CD4-positive, alpha-beta T cell treated with Interleukin-4 for 1 hour (primary cell): ENCODE measurements at places on chromosomes 11 and 22.

DNA sequence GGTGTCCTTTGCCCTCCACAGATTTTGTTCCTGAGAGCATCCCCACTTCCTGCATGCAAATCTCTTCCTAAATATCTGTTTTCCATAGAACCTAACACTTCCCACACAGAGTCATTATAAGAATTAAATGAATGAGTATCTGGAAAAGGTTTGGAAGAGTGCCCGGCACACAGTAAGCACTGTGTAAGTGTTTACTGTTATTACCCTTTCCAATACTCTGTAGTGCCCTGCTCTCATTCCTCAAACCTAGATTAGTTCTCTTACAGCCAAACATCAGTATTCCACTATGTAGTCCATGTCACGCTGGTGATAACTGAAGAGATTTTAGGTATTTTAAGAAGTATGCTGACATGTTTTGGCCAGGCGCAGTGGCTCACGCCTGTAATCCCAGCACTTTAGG is 57.3 kb upstream of the PHF21A start:
- no peak for DNase-seq

DNA sequence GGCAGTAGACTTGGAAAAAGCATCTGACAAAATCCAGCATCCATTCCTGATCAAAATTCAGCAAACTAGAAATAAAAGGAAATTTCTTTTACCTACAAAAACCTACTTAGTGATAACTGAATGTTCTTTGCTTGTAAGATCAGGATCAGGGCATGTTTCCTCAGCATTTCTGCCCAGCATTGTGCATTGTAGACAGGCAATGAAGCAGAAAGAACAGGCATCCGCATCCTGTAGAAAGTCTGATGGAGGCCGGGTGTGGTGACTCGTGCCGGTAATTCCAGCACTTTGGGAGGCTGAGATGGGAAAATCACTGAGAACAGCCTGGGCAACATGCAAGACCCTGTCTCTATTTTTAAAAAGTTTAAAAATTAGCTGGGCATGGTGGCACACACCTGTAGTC is 32.5 kb upstream of the PANX2 start:
- no peak for DNase-seq

DNA sequence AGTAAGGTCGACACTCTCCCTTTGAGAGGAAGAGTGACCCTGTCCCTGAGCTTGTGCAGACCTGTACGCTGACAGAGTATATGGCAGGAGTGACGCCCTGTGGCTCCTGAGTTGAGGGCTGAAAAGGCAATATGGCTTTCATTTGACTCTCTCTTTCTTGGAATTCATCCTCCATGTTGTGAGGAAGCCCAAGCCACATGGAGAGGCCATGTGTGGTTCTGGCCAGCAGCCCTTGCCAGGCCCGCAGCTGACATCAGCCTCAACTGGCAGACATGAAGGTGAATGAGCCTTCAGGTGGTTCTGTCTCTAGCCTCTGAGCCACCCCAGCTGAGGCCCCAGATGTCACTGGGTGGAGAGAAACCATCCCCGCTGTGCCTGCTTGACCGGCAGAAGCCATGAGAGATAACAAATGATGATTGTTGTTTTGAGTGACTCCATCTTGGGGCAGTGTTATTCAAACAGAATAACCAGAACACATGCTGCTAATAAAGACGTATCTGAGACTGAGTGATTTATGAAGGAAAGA is 31.9 kb downstream of the SMIM38 start:
- no peak for DNase-seq

GRCh38 chr22:46430961-46431838 is 95.7 kb downstream of the TRMU start:
- no peak for DNase-seq

- DNase-seq = peak; percentile 60
Observed at GRCh38 chr11:65500387-65501185, 1.7 kb downstream of the MALAT1 start.

DNA sequence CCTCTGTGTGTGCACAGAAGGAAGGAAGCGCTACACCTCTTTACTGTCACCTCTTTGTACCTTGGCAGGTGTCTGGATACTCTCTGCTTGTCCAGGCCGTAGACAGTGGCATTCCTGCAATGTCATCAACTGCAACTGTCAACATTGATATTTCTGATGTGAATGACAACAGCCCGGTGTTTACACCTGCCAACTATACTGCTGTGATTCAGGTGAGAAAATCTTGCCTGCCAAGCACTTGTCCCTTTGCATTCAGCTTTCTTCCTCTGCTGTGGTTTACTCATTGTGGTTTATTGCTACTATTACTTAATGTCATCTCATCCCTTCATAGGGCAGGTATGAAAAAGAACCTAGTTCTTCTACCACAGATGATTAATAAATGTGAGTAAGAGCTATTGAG is 131.9 kb upstream of the MTNR1B start:
- DNase-seq = no peak

GRCh38 chr11:35496416-35496815 is 29.0 kb downstream of the PAMR1 start:
- no peak for DNase-seq

- no peak for DNase-seq
Observed at GRCh38 chr11:11163669-11164333, 189.2 kb downstream of the CSNK2A3 start.

GRCh38 chr11:85965202-85965601 is 103.7 kb downstream of the PICALM start:
- DNase-seq = no peak

- no peak for DNase-seq
Observed at GRCh38 chr11:26839911-26840698, 118.2 kb upstream of the SLC5A12 start.

- DNase-seq = no peak
Observed at GRCh38 chr22:39125622-39126021, 26.9 kb downstream of the CBX7 start.

DNA sequence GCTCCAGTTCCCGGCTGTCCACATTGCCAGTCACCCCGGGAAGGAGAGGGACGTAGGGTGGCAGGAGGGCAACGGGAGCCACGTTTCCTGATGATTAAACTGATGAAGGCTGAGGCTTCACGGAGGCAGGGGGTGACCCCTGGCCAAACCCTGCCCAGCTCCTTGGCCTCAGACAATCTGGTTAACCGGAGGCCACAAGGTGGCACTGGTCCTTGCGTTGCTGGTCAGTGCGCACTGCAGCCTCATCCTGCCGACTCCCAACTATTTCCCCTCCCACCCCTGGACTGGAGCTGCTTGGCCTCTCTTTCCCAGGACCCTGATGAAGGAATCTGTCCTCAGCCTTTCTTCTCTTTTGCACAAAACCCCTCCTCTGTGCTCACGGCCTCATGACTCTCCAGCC is 75.3 kb downstream of the PDE2A start:
- DNase-seq = no peak

GRCh38 chr11:43269254-43269918 is 42.4 kb upstream of the API5 start:
- DNase-seq = no peak

DNA sequence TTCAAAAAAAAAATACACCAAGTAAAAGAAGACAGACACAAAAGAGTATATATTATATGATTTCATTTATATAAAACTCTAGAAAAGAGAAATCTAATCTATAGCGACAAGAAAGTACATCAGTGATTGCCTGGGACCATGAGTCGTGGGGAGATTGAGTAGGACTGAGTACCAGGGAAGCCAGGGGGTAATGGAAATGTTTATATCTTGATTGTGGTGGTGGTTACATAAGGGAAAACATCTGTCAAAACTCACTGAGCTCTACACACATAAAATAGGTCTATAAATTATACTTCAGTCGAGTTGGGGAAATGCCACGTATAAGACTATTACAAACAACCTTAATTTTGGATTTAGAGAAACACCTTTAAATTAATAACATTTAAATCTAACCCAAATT is 117.4 kb downstream of the TRIM29 start:
- DNase-seq = no peak

DNA sequence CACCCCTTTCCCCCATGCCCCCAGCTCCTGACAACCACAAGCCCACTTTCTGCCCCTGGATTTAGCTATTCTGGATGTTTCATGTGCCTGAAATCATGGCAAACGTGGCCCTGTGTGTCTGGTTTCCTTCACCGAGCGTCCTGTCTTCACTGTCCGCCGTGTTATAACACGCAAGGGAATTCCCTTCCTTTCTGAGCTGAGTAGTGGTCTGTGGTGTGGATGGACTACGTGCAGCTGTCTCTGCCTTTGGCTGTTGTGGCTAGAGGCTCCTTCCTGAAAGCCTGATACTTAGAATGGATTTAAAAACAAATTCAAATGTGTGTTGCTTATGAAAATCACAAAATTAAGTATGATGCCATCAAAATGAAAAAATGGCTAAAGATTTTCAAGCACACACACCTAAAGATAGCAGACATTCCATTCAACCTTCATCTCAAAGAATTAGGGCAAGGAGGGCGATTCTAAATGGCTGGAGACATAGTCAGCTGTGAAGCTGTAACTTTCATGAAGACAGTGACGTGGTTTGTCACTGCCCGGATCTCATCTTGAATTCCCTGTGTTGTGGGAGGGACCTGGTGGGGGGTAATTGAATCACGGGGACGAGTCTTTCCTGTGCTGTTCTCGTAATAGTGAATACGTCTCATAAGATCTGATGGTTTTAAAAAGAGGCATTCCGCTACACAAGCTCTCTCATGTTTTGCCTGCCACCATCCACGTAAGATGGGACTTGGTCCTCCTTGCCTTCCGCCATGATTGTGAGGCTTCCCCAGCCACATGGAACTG is 30.5 kb downstream of the KCNQ1 start:
- no peak for DNase-seq

DNA sequence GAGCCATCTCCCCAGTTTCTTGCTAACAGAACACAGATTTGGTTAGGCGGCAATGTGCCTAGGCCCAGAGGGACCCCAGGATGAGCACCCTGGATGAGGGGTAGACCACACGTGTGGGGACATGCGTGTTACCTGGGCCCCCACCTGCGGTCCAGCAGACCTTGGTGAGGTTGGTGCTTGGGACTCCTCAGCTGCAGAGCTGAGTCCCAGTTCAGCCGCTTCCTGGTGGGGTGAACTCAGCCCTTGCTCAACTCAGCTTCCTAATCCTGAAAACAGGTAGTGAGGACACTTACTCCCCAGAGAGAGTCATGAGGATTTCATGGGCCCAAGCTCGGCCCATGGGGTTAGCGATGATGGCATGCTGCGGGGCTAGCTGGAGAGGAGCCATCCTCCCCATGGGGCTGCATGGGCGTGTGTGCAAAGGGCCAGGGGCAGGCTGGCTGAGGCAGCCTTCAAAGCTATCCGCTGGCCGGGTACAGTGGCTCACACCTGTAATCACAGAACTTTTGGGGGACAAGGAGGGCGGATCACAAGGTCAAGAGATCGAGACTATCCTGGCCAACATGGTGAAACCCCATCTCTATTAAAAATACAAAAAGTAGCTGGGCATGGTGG is 46.9 kb upstream of the SHISAL1 start:
- DNase-seq = no peak

- no peak for DNase-seq
Observed at GRCh38 chr11:73940801-73941570, 9.8 kb upstream of the DNAJB13 start.

DNA sequence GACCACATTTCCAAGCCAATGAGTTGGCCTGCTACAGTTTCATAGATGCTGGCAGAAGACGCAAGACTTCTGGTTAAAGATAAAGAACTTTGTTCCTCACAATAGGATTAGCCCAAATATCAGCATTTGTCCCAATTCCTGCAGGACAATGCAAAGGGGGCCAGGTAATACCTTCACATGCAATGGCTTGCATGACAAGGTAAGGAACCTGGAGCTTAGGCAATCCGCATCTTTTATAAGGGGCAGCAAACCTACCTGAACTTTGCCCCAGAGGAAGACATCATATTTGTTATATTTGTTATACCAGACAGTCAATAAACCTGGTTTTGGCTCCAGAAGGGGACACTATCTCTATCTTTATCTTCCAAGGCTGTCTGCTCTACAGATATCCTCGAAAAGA is 5.3 kb downstream of the P2RY6 start:
- DNase-seq = no peak

DNA sequence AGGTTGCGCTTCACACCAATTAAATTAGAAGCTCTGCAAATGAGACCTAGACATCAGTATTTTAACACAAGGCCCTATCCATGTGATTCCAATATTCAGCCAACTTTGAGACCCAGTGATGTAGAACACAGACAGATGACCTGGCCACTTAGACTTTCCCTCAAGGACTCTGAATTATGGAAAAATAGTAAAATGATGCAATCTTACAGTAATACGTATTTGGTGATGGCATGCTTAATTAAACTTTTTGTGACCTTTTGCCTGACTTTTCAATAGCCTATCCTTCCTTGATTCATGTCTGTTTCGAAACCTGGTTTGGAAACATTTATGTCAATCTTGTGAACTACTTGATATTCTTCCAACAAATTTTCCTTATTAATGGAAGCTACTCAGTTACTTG is 521.2 kb downstream of the KCNA4 start:
- DNase-seq = no peak

DNA sequence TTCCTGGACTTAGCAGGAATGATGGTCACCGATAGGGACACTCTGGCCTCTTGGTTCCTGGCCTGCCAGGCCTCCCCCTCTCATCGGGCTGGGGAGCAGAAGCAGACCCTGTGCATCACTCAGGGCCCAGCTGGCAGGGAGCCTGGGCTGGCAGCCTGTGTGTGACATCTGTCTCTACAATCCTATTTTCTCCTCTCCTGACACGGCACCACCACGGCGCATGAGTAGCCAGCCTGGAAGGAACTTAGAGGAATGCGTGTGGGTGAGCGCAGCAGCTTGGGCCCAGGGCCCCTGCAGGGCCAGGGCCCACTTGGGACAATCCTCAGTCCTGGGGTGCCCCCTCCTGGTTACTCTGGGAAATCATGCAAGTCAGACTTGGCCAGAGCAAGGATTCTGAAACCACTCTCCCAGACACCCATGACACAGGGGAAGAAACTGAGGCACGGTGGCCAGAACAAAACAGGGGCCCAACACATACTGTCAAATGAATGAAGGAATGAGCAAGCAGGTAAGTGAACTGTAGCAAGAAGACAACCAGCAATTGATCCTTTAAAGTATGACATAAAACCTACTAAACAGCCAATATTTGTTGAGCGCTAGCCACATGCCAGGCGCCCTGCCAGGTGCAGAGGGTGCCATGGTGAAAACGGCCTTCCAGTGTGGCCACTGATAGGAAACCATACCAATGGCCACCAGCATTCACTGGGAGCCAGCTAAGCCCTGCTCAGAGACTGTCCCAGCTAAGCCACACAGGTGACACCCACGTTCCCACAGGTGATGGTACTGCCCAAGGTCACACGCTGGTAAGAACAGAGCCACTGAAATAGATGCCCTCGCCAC is 13.3 kb downstream of the RSPH14 start:
- peak; percentile 78 for DNase-seq

DNA sequence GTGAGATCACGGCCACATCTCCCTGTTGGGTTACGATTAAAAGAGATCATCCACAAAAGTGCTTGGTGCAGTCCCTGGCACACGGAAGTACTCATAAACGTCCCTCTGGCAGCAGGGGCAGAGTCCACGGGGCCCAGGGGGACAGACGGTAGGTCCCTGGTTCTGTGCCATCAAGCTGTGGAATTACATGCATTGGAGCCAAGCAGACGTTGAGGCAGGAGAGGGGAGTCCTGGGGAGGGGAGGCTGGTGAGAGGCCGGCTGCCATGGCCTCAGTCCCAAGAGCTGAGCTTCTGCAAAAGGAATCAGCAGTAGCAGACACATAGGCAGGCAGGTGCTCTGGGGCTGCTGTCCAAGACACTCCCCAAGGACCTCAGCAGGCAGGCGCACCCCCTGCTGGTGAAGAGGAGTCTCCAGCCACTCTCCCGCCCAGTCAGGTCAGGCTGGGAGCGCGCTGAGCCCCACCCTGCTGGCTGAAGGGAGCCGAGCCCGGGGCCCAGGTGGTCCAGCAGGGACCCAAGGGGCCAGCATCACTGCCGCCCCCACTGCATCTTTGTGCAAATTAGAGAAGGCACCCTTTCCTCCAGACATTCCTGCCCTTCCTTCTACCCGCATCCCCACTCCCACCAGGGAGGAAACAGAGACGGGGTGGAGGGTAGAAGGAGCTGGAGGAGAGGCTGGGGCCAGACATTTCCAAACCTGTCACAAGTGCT is 7.6 kb upstream of the KCTD17 start:
- peak; percentile 40 for DNase-seq
